Activated CD8-positive, alpha-beta memory T cell treated with anti-CD3 and anti-CD28 coated beads for 4 hours (primary cell): ENCODE measurements at places on chromosomes 12 and 14.

- DNase-seq = no peak
Observed at GRCh38 chr12:107761502-107761904, 566 bp upstream of the PRDM4 start.

DNA sequence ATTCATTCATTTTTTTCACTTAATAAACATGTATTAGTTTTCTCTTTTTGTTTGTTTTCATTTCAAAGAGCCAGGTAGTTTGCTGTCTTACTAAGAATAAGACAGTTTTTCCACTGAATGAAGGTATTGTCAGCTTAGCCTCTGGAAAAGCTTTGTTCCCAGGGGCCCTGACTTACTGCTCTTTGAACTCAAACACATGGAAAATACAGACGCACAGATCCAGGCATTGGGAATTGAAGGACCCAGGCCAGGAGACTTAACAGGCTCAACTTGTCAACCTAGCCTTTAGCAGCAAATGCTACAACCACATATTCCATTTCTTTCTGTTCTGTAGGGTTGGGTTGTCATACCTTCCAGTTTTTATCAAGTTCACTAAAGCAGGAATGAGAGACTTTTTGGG is 38.5 kb upstream of the SLCO1C1 start:
- no peak for DNase-seq

DNA sequence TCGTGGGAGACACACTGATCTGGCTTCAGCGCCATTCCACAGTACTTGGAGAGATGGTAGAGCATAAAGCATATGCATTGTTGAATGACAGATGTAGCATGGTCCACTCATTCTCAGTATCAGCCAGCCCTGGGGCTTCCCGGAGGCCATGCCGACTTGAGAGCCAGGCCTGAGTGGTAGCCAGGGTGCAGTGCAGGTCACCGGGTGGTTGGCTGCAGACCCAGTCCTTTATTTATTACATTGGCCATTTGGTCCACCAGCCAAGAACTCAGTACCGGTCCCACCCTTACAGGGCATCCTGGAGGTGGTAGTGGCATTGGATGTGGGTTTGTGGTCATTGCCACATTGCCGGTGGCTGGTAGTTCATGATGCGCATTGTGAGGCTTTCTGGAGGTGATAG is 121.6 kb upstream of the RTL1 start:
- no peak for DNase-seq

GRCh38 chr12:94761559-94761958 is 111.2 kb upstream of the TMCC3 start:
- DNase-seq = no peak

DNA sequence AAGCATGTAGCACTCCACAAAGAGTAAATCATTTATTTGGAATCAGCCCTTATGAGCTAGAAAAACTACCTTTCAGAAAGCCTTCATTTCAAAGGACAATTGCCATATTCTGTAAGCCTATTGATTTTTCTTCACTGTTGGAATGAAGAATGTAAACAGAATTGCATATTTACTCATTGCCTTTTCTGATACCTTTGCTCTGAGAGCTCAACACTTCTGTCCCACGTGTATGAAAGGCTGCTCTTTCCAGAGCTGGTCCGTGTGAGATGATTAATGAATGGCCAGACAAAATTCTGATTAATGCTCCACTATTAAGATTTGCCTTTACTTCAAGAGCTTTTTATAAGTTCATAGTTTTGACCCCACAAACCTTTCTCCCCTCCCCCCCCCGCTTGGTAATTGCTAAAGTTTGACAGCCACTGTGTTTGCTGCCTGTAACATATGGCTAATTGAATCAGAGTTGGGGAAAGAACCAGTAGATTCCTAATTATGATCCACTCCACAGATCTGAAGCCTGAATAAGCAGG is 63.0 kb upstream of the PLEKHA5 start:
- DNase-seq = no peak

GRCh38 chr12:103547929-103548328 is 39.1 kb upstream of the STAB2 start:
- DNase-seq = no peak

DNA sequence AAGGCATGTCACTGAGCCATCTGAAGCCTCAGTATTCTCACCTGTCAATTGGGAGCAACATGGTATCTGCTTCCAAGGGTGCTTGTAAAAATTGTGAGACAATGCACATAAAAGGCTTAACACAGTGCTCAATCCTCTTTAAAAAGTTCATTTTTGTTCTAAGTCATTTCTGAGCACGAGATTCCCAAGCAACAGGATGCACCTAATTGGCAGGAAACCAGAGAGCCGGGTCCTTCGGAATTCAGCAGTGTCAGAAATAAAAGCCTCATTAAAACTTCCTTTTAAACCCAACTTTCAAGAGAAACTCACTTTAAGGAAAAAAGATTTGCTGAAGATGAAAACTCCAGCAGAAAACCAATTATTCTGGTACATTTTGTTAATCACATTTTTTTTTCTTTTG is 112.4 kb upstream of the NOS1 start:
- no peak for DNase-seq

DNA sequence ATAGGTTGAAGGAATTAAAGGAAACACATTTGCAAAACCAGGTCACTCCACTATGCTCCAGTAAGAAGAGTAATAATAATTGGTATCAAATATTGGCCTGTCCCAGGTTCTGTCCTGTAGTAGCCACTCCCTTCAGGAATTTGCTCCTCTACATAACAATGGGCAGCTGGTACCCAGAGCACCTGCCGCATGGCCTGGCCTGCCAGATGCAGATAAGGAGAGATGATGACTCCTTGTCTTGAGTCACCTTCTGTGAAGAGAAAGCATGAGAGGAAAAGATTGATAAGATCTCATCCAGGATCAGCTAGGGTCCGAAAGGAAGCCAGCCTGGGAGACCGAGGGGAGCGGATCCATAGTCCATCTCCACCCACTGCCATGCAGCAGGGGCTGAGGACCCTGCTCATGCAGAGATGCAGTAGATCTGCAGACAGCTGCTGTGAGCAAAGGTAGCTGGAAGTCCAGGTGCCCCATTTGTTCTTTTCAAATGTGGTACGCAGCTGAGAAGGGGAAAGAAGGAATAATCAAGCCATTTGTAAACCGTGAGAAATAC is 24.3 kb downstream of the VCPKMT start:
- no peak for DNase-seq
